Fibroblast of skin of left biceps (primary cell): ENCODE measurements at places on chromosomes 5 and 9.

- no peak for DNase-seq
These were observed 547.1 kb downstream of the CDH12 start for GRCh38 chr5:22306011-22306410.

DNA sequence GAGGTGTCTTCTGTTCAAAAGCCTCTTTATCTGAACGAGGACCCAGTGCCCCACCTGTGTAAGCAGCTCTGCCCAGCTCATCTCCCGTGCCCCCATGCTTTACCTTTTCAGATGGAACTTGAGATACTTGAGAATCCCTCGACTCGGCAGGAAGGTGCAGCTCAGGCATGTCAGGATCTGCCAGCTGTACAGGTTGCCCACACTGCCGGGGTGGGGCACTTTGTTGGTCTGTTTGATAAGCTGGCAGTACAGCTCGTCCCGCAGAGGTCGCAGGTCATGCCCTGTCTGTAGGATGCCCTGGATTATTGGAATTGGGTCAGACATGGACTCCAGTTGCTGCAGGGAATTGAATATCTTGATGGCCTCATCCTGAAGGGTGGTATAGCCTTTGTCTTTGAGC lies 58.0 kb upstream of the RETREG1 start:
- no peak for DNase-seq

GRCh38 chr9:133811471-133811870 lies 73.3 kb upstream of the SARDH start:
- no peak for DNase-seq

DNA sequence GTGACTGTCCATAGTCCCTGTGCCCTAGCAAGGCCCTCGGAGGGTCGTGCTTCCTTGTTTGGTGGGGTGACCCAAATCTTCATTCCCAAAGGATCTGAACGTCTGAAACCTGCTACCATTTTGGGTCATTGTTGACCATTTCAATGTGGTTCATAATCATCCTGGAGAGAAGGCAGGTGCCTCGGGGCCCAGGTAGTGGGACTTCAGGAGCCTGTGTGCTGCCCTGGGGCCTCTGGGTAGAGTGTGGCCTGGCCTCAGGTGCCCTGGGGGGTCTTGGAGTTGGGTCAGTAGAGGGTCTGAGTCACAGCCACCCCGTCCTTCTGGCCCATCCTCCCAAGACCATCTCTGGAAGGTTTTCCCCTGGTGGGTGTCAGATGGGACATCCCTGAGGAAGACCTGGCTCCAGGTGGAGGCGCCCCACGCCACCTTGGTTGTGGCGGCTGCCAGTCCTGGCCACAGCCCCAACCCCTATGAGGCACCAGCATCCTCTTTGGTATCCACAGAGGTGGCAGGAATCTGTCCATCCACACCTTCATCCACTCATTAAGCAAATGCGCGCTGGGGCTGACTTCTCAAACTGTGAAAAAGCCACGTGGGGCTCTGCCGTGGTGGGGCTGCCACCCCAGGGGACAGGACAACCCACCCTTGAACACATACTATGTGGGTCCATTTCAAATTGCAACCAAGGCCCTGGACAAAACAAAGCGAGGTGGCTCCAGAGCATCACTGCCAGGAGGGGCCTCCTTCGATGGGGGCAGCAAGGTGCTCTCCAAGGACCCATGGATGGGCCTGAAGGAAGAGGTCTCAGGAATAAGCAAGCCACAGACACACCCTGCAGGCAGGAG lies 41.6 kb upstream of the FCN1 start:
- DNase-seq, result no peak

GRCh38 chr5:54073131-54073530 lies 237.2 kb downstream of the ARL15 start:
- DNase-seq, result no peak

DNA sequence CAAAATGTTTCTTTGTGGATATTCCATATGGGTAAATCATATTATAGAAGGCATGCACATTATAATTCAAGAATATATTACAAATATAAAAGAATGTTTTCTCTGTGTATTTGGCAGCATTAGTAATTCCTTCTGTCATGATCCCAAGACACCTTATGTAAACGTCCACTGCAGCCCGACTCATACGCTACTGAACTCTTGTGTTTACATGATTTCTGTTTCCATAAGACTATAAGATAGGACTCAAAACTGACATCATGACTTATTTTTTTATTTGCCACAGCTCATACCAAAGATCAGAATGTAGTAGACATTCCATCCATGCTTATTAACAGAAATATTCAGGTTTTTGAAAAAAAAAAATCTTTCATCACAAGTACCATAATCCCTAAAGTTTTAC lies 234.1 kb downstream of the AP3B1 start:
- DNase-seq, result peak; percentile 9

- no peak for DNase-seq
These were observed 45.2 kb downstream of the ALG2 start for GRCh38 chr9:99176527-99177013.

DNA sequence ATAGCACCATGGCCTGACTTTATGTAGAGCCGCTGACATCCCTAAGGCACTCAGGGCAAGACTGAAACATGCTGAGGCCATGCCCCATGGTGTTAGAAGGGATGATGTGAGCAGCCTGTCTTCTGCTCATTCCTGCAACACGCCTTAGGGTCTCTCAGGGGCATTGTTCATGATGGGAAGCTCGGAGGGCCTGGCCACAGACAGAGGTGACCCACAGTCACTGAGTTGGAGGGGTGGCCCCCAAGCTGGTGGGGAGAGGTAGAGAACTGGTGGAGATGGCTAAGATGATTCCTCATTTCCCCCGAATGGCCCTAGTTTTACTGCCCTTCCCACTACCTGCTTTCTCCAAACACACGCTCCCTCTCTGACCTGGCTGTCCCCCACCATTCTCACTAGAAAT lies 135.2 kb downstream of the BARX1 start:
- no peak for DNase-seq

- DNase-seq, result peak; percentile 93
These were observed 559.5 kb upstream of the KLF4 start for GRCh38 chr9:108049026-108049607.

- no peak for DNase-seq
These were observed 40.3 kb upstream of the NAA35 start for GRCh38 chr9:85900504-85901201.

GRCh38 chr5:169627551-169627950 lies 9.5 kb upstream of the DOCK2 start:
- no peak for DNase-seq

DNA sequence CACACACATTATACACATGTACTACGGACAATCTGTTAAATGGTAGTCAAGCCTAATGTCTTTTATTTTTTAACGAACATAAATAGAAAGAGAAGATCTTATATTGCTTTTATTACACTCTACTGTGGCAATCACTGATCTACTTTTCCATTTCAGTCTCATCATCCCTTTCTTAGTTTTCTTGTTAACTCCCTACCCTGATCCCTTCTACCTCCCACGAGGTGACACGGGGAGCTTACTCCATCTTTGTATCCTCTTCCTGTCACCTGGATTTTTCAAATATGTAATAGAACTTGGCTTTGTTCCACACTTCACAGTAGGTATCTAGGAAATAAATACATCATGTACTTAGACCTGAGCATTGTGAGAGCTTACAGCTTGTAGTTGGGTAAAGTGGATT lies 211.0 kb downstream of the PIK3R1 start:
- no peak for DNase-seq

DNA sequence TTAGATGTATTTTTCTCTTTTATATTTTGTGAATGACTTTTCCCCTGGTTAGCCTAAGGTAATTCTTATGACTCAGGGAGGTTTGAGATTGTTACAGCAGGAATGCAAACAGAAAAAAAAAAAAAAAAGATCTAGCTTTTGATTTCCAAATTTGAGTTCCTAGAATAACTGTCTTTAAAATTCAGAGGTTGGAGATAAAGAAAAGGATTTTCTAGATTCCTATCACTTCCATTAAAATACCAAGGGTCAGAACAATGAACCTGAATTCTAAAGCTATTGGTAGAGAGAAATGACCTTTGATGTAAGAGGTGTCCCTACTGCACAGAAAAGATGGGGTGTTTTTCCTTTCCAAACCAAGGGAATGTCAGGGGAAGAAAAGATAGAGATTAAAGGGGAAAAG lies 262.5 kb downstream of the DOCK8 start:
- no peak for DNase-seq

DNA sequence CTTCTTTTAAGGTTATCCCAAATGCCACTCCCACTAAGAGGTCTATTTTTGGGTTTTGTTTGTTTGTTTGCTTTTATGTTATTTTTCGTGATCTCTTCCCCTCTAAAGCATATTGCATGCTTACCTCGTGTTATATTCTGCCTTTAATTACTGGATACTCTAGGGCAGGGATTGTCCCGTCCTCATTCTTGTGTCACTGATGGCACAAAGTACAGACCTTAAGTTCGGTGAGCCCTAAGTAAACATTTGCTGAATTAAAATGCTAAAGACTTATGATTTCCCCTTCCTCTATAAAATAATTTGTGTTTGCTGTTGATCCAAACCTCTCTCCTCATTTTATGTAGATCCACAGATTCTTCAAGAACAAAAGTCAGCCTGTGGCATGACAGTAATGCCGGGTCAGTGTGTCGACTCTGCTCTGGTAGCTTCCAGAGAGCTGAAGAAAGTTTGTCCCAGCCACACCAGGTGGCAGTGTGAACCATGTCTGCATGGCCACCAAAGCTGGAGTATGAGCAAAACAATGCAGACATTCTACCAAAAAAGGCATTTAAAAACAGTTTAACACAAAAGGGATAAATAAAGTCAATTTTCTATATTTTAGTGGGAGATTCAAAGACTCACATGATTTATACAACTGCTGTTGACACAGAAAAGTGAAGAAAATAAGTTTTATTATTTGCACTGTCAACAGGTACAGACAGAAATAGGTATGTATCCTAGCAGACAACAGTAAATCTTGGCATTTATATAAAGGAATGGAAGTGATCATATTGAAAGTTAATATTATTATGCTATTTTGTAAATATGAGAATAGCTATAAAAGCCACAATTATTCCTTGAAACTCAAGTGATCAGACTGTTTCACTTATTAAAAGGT lies 17.9 kb upstream of the POC5 start:
- DNase-seq, result no peak

GRCh38 chr9:87740209-87740608 lies 14.3 kb downstream of the CTSL start:
- no peak for DNase-seq

DNA sequence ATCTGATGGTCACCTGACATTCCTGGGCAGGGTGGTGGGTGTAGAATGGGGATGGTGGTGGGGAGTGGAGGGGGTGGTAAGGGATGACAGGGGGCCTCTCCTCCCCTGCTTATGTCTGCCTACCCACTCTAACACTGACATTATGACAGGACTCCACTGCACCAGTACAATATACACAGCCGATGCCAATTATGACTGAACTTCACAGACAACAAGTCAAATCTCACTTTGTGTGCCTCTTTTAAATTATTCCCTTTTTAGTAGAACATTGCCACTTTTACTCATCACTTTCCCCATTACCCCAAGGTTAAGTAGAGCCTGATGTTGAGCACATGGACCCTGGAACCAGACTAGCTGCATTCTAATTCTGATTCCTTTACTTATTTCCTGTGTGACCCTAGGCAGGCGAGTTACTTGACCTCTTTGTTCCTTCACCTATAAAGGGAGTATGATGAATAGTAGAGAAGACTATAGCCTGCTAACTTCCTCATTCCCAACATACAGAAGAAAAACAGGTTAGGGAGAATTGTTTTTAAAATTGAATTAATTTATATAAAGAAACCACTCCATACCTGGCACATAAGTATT lies 464.7 kb downstream of the DMRT2 start:
- DNase-seq, result no peak

DNA sequence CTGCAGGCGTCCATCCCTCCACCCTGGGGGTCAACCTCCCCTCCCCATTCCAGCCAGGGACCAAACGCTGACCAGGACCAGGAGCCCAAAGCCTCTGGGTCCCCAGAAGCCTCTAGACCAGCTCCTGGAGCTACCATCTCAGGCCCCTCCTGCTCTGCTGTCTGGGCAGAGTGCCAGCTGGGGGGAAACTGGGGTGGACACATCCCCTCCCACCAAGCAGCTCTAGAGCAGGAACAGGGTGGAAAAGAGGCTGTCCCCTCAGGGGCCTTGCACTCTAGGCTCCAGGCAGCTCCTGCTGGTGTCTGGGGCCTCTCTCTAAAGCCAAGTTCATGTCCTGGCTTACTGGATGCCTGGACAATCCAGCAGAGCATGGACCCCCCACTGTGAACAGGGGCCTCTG lies 4.4 kb downstream of the SSNA1 start:
- no peak for DNase-seq

DNA sequence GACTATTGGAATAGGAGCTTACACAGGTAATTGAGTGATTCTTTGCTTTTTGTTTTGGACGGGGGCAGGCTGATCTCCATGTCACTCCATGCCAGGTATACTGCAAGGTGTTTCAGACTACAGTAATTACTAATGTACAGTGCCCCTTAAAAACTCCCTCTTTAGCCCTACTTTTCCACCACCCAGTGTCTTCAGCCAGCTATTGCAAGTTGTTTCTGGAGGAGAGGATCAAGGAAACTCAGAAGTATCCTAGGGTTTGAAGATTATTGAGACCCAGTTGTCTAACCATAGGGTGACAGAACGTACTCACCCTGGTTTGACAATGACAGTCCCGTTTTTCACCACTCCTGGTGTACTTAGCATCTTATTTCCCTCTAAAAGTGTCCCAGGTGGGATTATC lies 13.4 kb downstream of the CFAP95 start:
- no peak for DNase-seq

GRCh38 chr5:138725153-138725817 lies 27.9 kb upstream of the CTNNA1 start:
- no peak for DNase-seq

DNA sequence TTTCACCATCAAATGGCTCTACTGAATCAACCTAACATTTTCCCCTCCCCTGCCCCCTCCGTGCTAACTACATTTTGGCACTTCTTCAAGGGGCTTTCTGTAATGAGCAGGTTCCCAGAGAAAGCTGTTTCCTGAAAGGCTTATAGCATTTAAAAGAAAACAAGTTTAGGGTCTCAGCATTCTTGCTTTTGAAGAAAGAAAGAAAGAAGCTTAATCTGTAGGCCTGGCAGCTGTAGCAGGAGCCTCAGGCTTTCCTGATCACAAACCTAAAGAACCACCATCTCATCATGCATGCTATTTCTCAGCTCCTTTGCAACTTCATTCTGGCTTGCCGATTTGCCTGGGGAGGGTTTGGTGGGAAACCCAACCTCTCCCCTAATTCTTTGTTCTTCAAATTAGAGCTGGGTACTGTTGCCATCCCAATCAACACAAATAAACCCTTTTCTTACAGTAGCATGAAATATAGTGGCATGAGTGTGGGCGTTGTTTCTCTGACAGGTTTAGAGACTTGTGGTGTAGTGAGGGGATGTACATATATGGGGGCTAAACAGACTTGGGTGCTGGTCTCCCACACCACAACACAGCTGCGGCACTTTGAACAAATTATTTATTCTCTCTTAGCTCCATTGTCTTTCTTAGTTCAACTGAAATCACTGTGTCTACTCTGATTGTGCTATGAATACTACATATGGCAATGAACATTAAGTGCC lies 160.5 kb upstream of the TNC start:
- no peak for DNase-seq

- DNase-seq, result no peak
These were observed 3.4 kb upstream of the ZBTB5 start for GRCh38 chr9:37468620-37469019.
